Activated T-cell treated with anti-CD3 and anti-CD28 coated beads, Interleukin-2, amount 50 U/mL, for 4 hours (primary cell): ENCODE measurements at places on chromosomes 16 and 17.

DNA sequence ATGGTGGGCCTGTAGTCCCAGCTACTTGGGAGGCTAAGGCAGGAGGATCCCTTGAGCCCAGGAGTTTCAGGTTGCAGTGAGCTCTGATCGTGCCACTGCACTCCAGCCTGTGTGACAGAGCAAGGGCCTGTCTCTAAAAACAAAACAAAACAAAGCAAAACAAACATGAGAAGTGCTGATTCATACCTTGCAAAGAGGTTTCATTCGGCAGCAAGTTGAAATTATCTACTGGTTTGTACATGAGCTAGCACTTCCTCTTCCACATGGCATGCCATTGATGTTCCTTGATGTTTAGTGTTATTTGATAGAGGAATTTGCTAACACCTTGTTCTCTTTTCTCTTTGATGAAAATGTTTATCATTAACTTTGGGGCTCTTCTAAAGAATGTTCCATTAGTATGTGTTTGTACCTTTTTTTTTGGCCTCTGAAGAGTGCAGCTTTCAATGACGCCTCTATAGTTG lies 50.6 kb downstream of the SPECC1 start:
- DNase-seq = no peak

DNA sequence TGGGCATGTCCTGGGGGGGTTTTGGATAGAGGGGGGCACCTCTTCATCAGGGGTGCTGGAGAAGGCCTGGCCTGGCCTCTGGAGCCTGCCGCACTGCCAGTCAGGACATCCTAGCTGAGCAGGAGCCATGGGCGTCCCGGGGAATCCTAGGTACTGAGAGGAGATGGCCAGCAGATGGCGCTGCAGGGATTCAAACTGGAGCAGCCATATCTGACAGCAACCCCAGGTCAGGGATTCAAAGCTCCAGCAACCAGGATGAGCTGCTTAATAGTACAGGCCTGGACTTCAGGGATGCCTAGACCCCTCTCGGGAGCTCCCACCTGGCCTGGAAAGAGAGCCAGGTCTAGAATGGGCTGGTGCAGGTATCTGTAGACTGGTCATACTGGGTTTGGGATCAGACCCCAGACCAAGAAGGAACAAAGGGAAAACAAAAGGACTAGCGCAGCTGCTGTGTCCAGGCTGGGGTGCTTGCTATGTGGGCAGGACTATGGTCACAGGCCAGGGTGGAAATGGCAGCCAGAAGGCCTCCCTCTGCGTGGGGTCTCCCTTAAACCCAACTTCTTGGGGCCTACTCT lies 306.9 kb upstream of the RBFOX1 start:
- DNase-seq = no peak

DNA sequence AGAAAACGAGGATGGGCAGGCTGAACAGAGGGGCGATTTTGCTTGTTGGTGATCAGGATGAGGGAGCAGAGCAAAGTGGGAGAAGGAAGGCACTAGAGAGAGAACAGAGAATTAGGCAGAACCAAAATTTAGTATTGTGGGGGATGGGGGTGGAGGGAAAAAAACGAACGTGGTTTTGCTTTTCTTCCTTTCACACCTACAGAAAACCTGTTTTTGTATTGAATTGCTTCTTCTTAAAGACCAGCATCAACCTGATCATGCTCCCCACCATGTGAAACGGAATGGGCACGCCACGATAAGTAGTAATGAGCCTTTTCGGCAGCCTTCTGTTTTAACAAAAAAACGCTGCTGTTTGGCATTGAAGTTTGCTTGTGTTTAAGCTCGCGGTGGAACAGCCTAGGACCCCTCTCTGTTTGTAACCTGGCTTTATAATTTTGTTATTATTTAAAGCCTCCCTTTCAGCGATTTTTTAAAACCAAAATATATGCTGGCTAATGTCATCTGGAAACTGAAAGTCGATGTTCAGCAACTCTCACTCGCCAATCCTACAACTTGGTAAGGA lies 36.8 kb downstream of the ERCC4 start:
- DNase-seq = no peak

- DNase-seq = no peak
These were observed 6.5 kb downstream of the SLC38A8 start for GRCh38 chr16:84036131-84036530.

DNA sequence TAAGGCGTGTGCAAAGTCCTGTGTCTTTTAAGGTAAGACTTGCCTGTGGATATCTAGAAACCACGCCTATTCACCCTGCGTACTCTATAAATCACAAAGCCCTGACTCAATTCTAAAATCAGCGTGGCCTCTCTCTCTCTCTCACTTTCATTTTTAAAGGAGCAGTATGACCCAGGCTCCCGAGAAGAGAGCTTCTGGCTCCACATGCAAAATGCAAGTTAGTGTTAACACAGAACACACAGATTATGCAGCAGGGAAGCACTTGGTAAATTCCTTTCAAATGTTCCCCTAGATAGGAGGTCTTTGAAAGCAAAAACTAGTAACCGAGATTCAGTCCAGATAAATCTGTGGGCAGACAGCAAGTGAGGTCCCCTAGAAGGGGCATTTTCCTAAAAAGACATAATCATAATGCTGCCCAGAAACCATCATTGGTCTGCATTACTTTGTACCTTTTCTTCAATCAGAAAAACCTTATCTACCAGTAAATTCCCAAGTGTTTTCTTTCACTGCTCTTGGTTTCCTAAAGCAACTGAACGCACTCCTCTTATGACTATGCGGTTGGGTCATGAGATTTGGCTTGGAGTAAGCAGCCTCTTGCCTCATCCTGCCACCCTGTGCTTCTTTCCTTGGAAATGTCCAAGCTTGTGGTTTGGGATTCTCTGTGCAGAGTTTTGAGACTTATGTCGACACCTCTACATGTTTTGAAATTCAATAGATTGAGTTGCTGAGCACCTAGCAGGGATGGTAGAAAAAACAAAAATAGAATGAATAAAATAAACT lies 31.7 kb upstream of the KCNJ2 start:
- no peak for DNase-seq

GRCh38 chr16:88956546-88957432 lies 20.2 kb downstream of the CBFA2T3 start:
- DNase-seq = no peak

GRCh38 chr16:28910086-28911031 lies 14.7 kb downstream of the RABEP2 start:
- no peak for DNase-seq

- peak; percentile 24 for DNase-seq
These were observed 141.2 kb downstream of the AATF start for GRCh38 chr17:37089956-37090355.

GRCh38 chr16:73280388-73280787 lies 232.5 kb upstream of the ZFHX3 start:
- no peak for DNase-seq

GRCh38 chr16:3920206-3920605 lies 39.7 kb upstream of the CREBBP start:
- no peak for DNase-seq

- no peak for DNase-seq
These were observed 26.6 kb downstream of the UNK start for GRCh38 chr17:75811174-75811573.

DNA sequence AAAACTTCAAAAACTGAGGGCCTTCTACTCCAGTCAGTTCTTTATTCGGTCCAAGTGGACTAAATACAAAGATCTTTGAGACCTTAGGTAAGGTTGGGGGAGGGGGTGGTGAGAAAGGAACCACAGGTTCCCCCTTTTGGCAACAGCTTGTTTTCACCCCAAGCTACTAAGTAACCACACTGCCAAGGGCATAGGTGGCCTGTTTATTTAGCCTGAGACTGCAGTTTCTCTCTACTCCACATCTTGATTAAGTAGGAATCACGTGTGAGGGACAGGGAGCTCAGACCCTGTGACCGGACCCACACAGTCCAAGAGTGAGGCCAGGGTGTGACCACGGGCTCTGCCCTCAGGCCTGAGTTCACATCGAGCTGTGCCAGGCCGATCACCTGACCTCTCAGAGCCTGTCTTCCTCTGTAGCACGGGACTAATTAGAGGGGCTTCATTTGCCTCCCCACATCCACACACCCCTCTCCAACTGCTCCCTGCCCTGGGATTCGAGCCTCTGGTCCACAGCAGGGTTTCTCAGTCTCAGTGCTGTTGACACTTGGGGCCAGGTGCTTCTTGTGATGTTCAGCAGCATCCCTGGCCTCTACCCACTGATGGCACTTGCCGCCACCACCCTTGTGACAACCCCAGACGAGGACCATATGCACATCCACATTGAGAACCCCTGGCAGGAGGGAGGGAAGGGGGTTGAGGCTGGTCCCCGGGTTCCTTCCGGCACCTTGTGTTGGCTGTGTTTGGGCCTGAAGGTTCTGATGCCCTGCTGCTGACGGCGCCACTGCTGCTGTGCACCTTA lies 17.8 kb downstream of the ST6GALNAC2 start:
- DNase-seq = no peak

- no peak for DNase-seq
These were observed 14.6 kb downstream of the RND2 start for GRCh38 chr17:43039646-43040045.

- DNase-seq = no peak
These were observed 3.9 kb upstream of the FXR2 start for GRCh38 chr17:7618608-7619007.

- no peak for DNase-seq
These were observed 29.5 kb downstream of the NPLOC4 start for GRCh38 chr17:81607431-81607830.

- DNase-seq = no peak
These were observed 30.7 kb upstream of the HOXB13 start for GRCh38 chr17:48759288-48759687.

DNA sequence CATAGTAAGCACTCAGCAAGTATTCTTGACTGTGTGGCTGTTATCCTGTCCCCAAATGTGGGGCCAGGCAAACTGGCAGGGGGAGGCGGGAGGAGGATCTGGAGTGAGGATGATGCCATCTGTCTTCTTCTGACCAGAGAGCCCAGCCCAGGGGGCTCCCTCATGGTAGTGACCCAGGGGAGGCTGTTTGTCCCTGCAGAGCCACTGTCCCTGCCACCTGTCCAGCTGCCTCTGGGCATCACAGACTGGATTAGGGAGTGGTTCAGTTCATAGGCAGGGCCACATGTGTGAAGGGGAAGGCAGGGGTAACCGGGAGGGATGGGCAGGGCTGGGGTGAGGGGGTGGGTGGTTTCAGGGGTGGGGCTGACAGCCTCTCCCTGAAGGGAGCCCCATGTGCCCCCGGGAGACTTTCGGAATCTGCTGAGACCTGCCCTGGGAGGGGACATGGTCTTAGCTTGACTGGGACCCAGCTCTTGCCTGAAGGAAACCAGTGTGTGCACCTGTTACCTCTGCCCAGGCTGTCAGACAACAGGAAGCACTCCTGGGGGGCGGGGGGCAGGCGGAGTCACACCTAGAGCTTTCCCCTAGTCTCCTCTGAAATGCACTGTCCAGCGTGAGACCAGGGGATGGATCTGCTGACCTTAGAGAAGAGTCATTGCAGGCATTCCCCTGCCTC lies 15.2 kb downstream of the ARHGAP23 start:
- DNase-seq = no peak

DNA sequence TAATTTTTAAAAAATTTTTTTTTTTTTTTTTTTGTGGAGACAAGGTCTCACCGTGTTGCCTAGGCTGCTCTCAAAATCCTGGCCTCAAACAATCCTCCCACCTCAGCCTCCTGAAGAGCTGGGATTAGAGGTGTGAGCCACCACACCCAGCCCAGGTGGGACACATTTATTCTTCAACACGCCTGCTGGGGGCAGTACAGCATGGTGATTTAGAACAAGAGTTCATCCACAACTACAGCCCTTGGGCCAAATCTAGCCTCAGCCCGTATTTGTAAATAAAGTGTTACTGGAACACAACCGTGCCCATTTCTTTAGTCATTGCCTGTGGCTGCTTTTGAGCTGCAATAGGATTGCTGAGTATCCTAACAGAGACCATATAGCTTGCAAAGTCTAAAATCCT lies 92.8 kb downstream of the KATNIP start:
- no peak for DNase-seq

DNA sequence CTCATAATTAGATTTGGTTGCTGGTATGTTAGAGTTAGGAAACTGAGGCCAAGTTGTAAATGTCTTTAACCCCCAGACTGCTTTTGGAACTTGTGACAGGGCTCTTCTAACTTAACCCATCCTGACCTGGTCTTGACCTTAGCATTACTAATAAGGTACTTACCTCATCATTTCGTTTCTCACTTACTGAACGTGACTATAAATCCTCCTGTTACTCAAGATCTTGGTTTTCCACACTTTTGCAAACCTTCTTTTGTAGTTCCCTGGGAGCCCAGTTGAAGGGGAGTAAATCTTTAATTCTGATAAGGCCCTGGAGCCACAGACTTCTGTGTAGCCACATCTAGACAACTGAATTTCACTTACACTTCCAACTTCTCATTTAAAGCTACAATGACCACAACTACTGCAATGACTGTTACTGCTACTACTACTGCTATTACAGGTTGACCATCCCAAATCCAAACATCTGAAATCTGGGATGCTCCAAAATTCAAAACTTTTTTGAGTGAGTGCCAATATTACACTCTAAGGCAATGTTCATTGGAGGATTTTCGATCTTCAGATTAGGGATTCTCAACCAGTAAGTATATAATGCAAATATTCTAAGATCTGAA lies 248.8 kb upstream of the TBX2 start:
- no peak for DNase-seq

DNA sequence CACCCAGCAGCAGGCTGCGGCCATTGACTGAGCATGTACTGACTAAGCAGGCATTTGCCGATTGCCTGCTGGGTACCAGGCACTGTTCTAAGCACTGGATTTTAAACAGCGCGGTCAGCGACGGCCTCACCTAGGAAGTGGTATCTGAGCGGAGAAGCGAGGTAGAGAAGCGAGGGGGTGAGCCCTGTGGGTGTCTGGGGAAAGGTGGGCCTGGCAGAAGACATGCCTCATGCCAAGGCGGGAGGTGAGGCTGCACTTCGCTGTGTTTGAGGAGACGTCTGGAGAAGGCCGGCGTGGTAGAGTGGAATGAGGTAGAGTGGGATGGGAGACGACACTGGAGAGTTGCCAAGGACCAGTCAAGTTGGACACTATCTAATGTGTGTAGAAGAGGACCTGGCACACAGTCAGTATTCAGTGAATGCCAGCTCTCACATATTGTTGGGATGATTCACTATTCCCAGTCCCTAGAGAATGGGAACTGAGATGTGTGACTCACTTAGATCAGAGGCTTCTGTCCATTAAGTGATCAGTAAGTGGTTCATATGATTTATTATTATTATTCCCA lies 14.4 kb downstream of the SYCE1L start:
- no peak for DNase-seq

- DNase-seq = no peak
These were observed 32.6 kb downstream of the NUBP1 start for GRCh38 chr16:10776280-10776679.

- DNase-seq = no peak
These were observed 42.9 kb downstream of the TBC1D16 start for GRCh38 chr17:79992649-79993389.

GRCh38 chr17:33109336-33110072 lies 117.9 kb downstream of the SPACA3 start:
- no peak for DNase-seq

- no peak for DNase-seq
These were observed 10.0 kb downstream of the POLDIP2 start for GRCh38 chr17:28347261-28347891.
